ENCODE measurements at places on chromosomes 2 and 18.

DNA sequence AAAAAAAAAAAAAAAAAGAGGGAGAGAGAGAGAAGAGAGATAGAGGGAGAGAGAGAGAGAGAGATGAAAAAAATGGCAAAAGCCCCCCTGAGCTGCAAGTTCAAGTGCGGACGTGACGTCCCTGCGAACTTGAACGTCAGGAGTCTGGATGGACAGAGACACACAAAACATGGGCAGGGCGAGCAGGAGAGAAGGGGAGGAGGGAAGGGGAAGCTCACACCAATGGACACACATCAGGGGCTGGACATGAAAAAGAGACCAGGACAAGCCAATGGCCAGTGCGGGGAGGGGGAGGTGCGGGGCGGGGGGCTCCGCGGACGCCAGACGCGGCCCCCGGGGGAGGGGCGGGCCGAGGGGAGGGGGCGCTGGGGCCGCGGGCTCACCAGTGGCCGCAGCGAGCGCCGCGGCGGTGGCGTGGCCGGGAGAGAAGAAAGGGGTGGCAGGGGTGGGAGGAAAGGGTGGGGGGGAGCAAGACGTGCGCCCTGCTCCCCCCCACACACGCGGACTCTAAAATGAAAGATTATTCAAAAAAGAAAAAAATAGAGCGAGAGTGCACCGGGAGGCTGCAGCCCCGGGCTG, at the start of gene BCL11A:
BCL11A (minus strand) TSS at position 160 of the 579 bp plus-strand sequence. CDS start 384 bp downstream, outside the sequence.
- DNase-seq, result no peak

- no peak for DNase-seq
Measured at GRCh38 chr18:41524674-41525470, 430.2 kb upstream of the PIK3C3 start.

GRCh38 chr2:169732075-169732474, 1.6 kb upstream of the KLHL23 start:
- no peak for DNase-seq

DNA sequence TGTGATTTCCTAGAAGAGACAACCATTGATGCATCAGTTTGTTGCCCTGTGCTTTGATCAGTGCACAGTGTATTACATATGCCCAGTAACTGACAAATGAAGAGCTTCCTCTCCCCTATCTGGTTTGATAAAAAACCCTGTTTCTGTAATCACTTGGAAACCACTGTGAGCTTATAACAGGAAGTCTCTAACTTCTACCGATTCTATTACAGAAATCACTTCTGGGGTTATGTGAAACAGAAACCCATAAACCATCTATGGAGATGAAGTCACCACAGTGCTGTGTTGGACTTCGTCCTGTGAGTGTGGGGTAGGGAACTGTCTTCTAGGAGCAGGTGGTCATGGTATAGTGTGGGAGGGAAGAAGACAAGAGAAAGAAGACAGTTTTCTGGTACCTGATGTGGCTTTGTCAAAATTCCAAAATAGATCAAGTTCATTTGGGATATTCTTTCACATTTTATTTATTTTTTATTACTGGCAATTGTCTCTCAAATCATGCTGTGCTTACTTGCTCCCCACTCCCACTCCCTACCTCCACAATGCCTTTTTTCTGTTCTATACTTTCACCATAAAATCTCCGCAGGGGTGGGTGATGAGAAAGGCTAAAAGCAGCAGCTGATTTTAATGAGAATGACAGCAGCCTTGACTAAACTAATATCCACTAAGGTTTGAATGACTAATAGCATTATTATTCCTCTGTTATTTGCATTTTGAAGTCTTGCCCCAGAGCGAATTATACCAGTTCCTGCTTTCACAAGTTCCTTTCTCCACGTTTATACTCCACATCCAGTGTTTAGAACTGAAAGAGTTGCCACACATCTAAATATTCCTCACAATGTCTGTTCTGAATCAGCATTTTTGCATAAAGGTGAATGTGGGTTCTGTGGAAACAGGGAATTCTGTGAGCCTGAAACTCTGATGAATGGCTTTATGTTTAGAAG, 41.7 kb upstream of the RND3 start:
- DNase-seq, result no peak

- no peak for DNase-seq
Measured at GRCh38 chr2:14313341-14313740, 319.2 kb upstream of the LRATD1 start.

DNA sequence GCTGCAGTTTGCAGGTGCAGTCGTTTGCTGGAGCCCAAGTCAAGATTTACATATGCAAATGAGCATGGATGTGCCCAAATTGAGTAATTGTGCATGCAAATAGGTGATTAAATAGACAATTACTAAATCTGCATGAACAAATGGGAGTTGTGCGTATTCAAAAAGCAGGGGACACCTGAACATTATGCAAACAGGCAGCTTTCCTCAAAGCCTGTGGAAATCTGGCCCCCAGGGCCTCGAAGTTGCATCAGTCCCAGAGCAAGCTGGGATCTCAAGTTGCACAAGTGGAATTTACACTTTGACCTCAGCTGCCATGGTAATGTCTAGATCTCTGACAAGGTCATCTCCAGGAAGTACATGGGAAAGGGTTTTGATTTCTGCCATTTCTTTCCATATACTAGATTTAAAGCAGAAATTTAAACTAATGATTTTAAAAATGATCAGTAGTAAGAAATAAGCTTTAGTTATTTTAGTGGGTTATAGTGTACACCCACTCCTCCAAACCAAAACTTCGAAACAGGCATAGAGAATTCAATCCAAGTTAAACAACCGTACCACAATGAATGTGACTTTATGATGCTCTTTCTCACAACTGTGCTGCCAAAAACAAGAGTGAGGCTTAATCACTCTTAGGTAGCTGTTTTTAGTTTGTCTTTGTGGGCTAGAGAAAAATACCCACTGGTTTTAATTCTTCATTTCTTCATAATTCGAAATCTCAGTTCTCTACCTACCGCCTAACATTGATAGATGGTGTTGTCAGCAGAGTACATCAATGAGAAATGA, 110.7 kb downstream of the RND3 start:
- DNase-seq, result peak; percentile 66

- DNase-seq, result no peak
Measured at GRCh38 chr2:8203364-8203763, 478.5 kb upstream of the ID2 start.

DNA sequence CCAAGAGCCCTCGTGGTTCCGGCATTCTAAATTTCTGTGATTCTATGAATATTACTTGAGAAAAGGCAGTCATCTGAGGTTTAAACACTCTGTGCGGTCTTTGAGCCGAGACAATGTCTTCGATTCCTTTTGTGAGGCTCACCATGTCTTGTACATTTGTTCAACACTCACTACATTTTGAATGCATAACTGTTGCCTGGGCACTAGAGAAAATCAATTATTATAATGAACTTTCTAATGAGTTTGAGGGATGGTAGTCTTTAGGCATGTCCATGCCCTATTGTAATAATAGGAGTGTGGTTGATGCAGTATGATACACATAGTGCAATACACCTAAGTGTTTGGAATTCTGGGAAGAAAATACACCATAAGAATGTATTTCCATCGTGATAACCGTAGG, 703.4 kb downstream of the MBD2 start:
- DNase-seq, result no peak

- DNase-seq, result no peak
Measured at GRCh38 chr2:241030883-241031282, 32.5 kb downstream of the SNED1 start.

DNA sequence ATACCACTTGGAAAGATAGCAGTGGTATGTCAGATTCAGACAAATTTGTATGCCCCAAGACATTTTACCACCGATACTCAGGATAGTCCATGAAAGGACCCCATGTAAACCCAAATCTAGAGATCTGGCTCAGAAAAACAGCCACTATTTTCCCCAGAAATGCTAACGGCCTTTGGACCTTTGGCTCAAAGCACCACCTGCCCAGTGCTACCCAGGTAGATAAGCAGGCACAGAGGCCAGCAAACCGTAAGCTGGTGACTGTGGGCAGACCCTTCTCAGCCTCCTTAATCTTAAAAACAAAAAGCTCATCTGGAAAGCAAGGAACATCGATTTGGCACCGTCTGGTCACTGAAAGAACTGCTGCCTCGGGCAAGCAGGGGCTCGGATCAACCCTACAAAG, 61.4 kb upstream of the GREB1L start:
- DNase-seq, result no peak

DNA sequence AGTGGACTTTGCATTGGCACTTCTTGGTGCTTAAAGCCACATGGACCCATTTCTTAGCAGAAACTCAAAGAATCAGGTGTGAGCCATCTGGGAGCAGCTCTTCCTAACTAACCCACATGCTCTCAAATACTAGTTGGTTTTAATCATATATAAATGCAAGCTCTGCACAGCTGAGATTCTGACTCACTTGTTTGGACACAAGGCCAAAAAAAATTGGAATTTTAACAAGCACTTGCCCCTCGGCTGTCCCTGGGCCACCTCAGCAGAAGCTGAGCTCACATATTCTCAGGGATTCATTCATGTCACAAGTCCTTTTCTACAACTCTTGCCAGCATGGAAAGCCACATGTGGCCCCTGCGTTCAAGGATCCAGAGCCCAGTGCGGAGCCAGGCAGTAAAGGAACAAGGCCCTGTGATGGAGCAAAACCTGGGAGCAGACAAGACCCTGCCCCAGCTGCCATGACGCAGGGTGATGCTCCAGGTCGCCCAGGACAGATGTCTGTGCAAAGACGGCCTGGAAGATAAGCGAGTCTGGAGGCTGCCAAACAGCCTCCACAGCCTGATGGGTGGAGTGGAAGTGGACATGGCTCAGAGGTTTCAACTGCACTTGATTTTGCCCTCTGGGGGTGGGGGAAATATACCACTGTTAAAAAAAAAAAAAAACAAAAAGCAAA, 266.5 kb downstream of the EIPR1 start:
- DNase-seq, result no peak

DNA sequence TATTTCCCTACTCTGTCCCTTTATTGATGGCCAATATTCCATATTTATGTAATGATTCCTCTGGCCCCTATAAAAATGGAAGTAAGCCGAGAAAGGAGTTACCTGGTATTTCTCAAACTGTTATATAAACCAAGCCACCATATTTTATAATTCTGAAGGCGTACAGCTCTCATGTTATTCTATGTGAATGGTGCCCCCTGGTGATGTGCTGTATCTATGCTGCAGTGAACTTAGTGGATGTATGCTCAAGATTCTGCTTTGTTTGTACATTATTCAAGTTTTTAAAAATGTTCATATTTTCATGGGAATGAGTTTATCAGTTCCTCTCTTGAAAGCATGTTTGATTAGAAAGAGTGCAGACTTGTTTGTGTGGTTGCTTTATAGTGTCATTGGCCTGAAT, 194.5 kb upstream of the LRRTM1 start:
- peak; percentile 57 for DNase-seq

DNA sequence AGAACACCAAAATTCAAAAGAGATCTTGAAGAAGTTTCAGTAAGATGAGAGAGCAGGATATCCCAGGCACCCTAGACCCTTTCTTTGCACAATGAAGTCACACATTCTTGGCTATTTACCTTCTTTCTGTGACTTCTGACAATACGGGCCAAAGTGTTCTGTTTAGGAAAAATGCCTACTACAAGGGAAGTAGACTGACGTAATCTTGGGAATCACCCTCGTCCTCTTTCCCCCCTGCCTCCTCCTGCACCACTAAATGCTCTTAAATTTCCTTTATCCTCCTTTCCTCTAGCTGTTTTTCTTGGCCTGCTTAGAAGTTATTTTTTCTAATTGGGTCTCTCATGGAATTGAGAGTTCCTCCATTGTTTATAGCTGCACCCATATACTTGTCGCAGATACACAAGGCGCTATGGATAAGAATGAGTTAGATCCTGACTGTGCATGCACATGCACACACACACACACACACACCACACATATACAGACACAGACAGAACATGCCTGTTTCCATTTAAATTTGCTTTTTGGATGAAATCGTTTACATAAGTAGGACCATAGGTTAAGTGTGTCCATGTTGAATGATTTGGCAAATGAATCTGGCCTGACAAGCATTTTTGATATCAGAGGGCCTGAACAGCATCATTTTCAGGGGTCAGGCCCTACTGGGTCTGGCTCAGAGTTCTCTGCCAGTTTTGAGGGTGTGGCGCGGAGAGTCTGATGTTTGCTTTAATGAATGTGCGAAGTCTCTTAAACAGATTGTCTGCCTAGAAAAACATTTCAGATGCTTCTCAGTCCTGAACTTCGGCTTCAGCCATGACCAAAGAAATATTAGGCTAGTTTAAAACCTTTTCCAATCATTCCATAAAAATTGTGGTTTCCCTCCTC, 131.9 kb upstream of the NT5C1B start:
- DNase-seq, result no peak

GRCh38 chr2:69196327-69197117, 183.5 kb downstream of the ANTXR1 start:
- no peak for DNase-seq

- peak; percentile 74 for DNase-seq
Measured at GRCh38 chr2:126656431-126657147, 631 bp downstream of the GYPC start.

DNA sequence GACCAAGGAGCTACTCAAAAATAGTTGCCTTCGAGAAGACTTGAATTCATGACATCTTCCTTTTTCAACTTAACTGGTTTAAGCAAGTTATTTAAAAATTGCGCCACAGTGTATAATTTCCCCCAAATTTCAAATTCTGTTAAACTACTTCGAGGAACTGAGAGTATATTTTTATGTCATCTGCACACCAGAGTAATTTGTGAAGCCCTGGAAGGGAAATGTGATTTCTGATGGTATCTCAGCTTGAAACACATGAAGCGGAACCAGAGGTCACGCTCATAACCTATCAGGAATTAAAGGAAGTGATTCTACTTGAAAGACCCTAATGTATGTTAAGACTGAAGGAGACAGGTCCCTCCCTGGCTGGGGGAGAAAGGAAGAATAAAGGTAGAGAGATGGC, 33.9 kb upstream of the DARS1 start:
- no peak for DNase-seq

DNA sequence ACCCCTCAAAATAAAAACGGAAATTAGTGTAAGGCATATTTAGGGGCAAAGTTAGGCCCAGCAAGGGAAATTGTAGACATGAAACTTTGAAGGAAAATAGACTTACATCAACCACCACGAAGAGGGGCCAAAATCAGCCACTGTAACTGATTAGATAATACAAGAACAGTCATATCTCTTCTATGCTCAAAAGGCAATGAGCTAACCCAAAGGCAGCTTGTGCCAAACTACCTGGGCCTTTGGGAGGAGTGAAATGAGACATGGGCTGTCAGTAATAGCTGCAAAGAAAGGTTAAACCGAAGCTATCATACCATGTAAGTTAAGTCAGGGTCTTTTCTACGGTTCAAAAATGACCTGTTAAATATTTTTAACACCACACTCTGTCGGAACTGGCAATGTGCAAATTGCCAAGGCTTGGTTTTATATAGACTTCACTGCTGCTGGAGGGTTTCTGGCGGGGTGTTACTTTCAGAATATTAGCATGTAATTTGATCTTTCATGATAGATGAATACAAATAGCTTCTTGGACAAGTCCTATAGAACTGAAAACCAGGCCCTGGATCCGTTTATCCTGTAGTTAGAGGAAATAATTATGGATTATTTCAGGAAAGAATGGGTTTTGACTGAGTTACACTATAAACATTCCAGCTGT, 69.6 kb downstream of the ACVR1 start:
- DNase-seq, result no peak

- DNase-seq, result no peak
Measured at GRCh38 chr2:4980995-4981394, 711.2 kb upstream of the SOX11 start.
